Occipital lobe (tissue), 3 donors: ENCODE measurements at places on chromosomes 12 and 14.

GRCh38 chr12:89468648-89469326 is 55.8 kb downstream of the GALNT4 start:
- no peak for DNase-seq

DNA sequence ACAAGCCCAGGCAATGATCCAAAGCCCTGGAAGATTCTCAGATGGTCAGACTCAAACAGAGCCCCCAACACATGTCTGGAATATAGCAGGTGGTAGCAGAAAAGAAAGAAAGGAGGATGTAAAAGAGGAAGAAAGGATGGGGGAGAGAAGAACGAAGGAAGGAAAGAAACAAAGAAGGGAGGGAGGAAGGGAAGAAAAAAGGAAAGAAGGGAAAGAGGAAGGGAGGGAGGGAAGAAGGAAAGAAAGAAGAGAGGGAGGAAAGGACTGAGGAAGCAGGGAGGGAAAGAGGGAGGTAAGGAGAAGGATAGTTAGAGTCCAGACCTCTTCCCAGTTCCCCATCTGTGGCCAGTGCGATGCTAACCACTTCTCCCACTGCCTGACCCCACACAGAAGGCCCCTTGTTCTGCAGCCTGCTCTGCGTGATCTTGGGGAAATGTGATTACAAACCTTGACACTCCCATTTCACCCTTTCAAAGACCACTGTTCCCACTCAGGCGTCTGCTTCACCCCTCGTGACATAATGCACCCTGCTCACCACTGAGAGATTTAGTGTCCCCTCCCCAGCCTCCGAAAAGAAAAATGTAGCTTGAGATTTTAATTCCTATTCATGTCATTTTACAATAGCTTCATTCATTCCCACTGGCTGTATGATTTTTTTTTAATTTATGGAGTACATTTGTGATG is 357.9 kb downstream of the BCL11B start:
- no peak for DNase-seq

DNA sequence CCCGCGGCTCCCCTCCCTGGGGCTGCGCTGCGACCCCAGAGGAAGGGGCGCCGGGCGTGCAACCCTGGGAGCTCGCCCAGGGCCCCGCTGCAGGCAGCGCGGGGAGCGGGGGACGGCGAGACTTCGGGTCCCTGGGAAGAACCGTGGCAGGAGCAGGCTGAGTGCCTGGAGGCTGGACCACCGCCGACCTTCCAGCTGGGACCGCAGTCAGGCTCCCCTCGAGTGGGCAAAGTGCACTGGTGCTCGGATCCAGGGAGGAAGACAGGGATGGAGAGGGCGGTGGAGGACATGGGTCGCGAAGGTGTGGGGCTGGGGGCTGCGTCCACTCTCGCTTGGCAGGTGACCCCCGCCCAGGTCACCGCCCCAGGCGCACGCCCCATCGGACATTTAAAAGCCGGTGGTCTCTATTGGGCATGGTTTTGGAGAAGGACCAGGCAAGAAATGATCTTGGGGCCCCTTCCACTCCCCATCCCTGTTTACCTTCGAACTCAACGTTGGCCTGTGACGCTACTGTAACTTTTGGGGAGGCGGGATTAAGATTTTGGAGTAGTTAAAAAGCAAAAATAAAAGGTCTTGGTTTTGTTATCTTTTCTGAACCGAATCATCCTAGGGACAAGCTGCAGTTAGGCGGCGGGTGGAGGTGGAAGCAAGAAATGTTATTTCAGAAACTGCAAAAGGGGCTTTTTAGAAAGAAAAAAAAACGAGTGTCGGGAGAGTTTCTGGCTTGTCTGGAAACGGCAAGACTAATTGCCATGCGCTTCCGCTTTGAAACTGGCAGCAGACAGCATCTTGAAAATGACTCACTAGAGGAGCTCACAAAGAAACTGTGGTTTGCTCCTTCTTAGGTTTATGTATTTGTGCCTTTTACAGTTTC is 1.0 kb downstream of the ELK3 start:
- peak; percentile 23 for DNase-seq

DNA sequence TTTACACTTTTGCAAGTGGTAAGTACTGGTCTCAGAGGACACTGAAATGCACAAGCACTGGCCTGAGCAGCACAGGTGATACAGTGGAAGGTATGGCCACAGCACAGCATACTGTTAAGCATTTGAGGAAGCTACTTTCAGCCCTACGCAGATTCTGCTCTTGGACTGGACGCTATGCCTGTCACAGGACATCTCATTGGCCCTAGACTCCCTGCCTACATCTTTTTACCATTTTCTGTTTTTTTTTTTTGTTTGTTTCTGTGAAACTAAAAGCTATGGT is 144.2 kb upstream of the ABCD2 start:
- DNase-seq: no peak

- DNase-seq: no peak
Measured at GRCh38 chr14:28671425-28671824, 95.2 kb upstream of the FOXG1 start.

- no peak for DNase-seq
Measured at GRCh38 chr14:79225815-79226214, 985.5 kb downstream of the DIO2 start.

- DNase-seq: no peak
Measured at GRCh38 chr12:83065562-83065961, 378.9 kb downstream of the TMTC2 start.

DNA sequence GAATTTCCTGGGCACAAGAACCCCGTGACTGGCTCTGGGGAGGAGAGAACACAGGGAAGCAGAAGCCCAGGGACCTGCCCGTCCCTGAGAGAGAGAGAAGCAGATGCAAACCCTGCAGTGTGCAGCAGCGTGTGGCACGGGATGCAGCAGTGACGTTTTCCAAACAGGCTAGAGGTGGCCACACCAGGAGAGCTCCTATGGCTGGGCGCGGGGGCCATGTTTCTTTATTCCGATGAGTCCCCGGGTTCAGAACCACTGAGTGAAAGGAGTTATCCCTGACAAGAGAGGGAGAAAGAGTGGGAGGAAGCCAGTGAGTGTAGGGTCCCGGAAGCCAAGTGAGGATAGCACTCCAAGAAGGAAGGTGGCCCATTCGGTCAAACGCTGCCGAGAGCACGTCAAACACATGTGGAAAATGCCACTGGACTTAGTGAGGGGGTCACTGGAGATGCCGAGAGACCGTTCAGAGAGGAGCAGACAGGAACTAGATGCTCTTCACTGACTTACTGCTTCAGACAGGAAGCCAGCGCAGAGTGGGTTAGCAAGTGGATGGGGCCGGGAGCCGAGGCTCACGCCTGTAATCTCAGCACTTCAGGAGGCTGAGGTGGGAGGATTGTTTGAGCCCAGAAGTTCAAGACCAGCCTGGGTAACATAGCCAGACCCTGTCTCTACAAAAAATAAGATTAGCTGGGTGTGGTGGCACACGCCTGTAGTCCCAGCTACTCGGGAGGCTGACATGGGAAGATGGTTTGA is 123.0 kb downstream of the BCL11B start:
- DNase-seq: no peak

GRCh38 chr14:88518592-88519512 is 36.0 kb downstream of the PTPN21 start:
- DNase-seq: no peak

DNA sequence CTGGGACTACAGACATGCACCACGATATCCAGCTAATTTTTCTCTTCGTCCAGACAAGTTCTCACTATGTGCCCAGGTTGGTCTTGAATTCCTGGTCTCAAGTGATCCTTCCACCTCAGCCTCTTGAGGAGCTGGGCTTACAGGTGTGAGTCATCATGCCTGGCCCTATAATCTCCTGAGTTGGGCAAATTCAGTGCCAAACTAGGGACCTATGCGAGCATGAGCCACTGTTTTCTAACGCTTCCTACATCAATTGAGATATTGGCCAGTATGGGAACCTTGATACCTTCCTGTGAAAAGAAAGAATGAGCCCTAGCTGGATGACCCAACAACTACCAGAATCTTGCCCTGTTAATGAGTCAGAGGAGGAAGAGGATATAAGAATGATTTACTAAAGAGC is 585.2 kb downstream of the C12orf50 start:
- DNase-seq: no peak

- no peak for DNase-seq
Measured at GRCh38 chr14:54834727-54835126, 67.9 kb downstream of the GCH1 start.

DNA sequence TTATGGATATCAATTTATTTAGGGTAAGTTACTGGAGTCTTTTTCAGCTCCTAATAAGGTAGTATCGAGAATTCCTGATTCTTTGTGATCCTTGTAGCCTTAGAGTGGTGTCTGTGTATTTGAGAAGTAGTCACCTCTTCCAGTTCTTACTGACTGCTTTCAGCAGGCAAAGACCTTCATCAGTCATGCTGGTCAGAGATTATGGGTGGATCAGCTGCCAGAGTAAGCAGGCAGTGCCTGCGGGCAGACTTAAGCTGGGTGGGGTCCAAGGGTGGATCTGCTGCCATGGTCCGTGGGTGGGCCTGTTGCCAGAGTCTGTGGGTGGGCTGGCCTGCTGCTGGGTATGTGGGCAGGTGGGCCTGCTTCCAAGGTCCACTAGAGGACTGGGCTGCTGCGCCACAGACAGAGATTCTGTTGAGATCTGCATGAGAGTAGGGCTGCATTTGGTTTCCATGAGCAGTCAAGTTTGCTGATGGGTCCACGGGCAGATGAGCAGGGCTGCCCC is 188.7 kb downstream of the ANO2 start:
- no peak for DNase-seq

- peak; percentile 34 for DNase-seq
Measured at GRCh38 chr12:57240926-57241401, 10.0 kb downstream of the STAC3 start.

DNA sequence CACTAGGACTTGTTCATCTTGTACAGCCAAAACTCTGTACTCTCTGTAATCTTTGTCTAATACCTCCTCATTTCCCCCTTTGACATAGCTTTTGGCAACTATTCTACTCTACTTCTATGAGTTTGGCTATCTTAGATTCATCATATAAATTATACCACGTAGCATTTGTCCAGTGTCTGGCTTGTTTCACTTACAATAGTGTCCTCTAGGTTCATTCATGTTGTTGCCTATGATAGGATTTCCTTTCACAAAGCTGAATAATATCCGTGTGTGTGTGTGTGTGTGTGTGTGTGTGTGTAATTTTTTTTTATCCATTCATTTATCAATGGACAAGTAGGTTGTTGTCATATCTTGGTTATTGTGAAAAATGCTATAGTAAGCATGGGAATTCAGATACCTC is 209.5 kb downstream of the KCNC2 start:
- no peak for DNase-seq

DNA sequence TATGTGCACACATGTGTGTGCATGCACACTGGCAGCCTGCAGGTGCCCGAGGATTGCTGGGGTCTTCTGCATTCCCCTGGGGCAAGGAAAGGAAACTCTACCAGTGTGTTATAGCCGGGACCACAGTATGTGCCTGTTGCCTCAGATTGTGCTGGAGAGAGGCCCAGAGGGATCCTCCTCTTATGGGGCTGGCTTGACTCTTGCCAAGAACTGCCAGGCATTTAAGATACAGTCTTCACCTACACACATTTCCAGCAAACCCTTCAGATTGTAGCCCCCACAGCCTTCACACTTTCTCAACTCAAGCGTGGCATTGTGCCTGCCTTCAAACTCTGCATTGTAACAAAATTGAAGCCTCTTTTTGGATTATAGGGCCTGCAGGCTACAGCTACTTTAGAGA is 176.7 kb upstream of the DYRK2 start:
- peak; percentile 18 for DNase-seq

DNA sequence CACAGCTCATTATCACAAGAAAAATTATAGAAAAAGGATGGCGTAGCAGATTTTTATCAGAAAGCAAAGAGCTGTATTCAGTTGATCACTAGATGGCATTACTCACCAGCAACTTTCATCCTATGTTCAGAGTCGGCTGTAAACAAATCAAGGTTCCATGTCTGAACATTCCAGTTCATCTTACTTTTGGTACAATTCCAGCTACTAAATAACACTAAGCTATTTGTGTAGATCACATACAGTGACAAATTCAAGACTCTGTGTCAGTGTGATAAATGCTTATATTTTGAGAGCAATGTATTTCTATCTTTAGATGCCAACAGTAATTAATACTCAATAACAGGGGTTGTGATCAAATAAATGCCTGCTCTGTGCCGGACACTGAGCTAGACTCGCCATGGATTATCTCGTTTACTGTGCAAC is 30.1 kb downstream of the NRDE2 start:
- DNase-seq: no peak

DNA sequence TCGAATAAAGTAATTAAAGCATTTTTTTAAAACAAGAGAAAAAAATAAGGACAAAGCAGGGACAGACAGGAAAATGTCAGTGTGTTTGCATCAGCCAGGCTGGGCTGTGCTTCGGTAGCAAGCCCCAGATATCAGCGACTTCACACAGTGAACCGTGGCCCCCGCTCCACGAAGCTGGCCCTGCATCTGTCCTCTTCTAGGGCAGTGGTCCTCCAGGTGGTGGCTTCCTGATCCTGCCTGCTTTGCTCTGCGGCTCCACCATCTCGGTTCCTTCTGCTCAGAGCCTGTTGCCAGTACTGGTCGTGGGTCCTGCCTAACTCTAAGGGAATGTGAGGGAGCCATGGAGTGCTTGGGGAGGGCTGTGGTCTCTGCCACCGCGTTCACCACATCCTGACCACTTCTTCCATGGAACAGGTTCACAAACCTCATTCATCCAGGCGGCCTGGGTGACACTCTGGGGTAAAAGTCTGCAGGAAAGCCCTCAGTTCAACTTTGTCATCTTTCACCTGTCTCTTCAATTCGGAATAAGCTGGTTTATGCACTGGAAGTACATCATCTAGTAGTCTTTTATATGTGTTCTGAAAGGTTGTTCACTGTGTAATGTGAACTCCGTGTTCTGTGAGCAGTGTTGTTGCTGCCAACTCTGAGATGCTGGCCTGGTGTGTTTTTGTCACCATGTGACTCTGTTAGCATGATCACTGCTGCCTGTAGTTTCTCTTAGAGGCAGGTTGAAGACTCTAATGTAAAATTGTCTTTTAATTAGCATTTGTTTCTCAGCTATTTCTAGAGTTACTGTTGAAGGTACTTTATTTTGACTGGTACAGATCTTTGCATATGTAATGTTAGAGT is 47.9 kb downstream of the ANKRD9 start:
- DNase-seq: no peak

- no peak for DNase-seq
Measured at GRCh38 chr14:53501361-53502211, 348.5 kb upstream of the DDHD1 start.

DNA sequence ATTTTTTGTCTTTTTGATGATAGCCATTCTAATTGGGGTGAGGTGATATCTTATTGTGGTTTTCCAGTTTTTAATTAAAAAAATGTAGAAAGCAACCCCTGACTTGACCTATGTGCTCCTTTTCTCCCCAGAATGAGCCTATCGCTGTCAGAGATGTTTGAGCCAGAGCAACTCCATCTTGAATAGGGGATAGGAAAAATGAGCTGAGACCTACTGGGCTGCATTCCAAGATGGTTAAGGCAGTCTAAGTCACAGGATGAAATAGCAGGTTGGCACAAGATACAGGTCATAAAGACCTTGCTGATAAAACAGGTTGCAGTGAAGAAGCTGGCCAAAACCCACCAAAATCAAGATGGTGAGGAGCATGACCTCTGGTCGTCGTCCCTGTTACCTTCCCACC is 13.8 kb downstream of the ERP27 start:
- DNase-seq: no peak

- DNase-seq: no peak
Measured at GRCh38 chr12:107515446-107515958, 170.1 kb upstream of the PWP1 start.

- no peak for DNase-seq
Measured at GRCh38 chr14:50603565-50603964, 43.6 kb downstream of the ATL1 start.
